ENCODE measurements at places on chromosomes 3 and 15.

DNA sequence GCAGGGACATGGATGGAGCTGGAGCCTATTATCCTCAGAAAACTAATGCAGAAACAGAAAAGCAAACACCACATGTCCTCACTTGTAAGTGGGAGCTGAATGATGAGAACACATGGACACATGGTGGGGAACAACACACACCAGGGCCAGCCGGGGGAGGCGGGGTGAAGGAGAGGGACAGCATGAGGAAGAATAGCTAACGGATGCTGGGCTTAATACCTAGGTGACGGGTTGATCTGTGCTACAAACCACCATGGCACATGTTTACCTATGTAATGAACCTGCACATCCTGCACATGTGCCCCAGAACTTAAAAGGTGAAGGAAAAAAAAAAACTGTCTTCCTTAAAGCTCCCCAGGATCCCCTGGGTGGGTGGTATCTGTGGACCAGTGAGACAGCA is 87.1 kb downstream of the ADAMTS17 start:
- no peak for DNase-seq

GRCh38 chr3:46163556-46164041 is 44.5 kb downstream of the CCR1 start:
- no peak for DNase-seq

DNA sequence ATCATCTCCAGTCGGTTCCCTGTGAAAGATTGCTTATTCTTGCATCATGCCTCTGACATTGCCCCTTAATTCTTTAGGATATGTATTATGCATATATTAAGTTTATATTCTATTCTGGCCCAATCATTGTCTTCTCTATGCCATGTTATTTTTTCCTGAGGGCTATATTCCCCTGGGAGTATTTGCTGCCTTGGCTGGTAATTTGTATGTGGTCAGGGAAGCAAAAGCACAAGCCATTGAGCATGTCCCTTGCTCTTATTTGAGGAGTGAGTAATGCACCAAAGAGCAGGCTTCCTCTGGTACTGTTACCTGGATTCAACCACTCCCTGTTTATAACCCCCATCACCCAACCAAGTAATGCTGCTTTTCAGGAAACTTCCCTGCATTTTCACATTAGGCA is 36.3 kb downstream of the STAC start:
- no peak for DNase-seq

DNA sequence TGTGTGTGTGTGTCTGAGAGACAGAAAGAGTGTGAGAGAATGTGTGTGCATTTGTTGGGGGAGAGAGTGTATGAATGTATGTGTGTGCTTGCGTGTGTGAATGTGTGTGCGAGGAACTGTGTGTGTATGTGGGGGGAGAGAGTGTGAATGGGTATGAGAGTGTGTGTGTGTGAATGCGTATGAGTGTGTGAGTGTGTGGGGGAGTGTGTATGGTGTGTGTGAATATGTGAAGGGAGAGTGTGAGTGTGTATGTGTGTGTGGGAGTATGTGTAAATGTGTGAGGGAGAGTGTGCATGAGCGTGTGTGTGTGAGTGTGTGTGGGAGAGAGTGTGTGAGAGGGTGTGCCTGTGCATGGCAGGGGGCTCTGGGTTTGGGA is 79.8 kb upstream of the ABHD17C start:
- no peak for DNase-seq

- DNase-seq = no peak
Observed at GRCh38 chr3:123386477-123387040, 62.3 kb downstream of the ADCY5 start.

GRCh38 chr15:101810876-101811275 is 1.1 kb upstream of the OR4F15 start:
- DNase-seq = no peak

GRCh38 chr3:42982645-42983412 is 3.7 kb downstream of the GASK1A start:
- DNase-seq = no peak

DNA sequence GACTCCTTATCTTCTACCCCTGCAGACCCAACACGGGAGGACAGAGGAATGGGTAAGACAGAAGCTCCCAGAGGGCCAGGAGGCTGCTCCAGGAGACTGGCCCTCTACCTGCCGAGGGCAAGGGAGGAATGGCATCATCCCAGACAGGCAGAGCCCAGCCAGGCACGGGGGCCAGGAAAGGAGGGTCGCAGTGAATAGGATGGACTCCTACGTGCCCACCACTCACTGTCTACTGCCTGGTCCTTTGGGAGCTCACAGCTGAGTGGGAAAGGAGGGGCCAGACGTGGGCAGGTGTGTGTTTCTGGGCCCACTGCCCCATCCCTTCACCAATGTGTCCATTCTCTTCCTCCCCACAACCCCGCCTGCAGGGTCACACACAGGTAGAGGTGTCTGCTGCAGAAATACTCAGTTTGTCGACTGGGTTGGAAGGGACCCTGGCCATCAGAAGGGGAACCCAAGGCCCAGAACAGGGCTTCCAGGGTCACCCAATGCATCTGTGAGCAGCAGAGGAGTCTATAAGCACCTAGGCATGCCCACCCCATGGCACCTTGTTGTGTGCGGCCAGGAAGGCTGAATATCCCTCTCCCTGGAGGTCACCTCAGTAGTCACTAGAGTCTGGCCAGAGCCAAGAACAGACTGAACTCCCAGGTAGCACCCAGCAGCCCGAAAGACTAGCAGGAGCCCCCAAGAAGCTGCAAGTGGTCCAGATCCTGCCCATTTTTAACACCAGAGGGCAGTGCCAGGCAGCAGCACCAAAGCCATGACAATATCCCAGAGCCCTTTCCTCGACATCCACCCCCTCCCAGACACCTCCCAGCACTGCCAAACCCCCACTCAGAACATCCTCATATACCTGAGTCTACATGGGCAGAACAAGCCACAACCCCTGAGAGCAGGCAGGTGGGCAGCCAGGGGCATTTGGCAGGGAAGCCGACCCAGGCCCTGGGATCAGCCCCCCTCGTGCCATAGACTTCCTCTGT is 24.0 kb downstream of the TKT start:
- no peak for DNase-seq

GRCh38 chr15:52200831-52201365 is 9.7 kb upstream of the GNB5 start:
- no peak for DNase-seq

GRCh38 chr3:96622878-96623277 is 191.5 kb upstream of the EPHA6 start:
- no peak for DNase-seq

DNA sequence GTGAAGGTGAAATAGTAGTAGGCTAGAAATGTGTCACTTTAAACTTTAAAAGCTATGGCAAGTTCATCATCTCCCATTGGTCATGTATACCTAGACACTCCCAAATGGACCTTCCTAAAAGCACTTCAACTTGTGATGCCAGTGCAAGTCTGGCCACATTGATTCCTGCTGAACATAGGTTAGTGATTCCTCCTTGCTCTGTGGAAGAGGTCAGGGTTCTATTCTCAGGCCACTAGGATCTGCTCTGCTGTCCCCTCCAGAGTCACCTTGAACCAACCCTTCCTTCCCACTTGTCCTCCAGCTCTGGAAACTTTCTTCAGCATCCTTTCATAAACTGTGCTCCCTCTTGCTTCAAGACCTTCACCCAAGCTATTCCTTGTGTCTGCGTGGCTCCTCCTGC is 301.7 kb downstream of the RPLP1 start:
- DNase-seq = no peak

- DNase-seq = no peak
Observed at GRCh38 chr3:13892304-13892703, 12.4 kb upstream of the WNT7A start.

GRCh38 chr15:74565381-74566085 is 24.5 kb downstream of the ARID3B start:
- DNase-seq = no peak

DNA sequence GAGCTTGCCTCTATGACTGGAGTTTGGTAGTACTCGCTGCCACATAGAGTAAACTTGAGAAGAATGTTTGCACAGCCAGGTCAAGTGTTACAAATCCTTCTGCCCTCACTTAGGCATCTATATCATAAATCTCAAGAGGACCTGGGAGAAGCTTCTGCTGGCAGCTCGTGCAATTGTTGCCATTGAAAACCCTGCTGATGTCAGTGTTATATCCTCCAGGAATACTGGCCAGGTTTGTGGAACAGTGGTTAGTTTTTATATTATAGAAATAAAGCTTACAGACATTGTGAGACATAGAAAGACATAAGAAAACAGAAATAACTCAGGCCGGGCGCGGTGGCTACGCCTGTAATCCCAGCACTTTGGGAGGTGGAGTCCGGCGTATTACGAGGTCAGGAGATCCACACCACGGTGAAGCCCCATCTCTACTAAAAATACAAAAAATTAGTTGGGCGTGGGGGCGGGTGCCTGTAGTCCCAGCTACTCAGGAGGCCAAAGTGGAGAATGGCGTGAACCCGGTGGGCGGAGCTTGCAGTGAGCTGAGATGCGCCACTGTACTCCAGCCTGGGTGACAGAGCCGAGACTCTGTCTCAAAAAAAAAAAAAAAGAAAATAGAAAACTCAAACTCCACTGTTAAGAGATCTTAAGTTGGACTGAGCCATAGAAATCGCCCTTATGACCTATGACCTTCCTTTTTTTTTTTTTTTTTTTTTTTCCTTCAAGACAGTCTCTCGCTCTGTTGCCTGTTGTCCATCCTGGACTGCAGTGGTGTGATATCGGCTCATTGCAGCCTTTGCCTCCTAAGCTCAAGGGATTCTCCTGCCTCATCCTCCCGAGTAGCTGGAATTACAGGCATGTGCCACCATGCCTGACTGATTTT is 2.2 kb downstream of the RPSA start:
- DNase-seq = no peak

GRCh38 chr3:127196466-127197299 is 3.8 kb downstream of the PRR23E start:
- DNase-seq = no peak

- DNase-seq = no peak
Observed at GRCh38 chr3:45003859-45004258, 22.2 kb upstream of the CLEC3B start.

DNA sequence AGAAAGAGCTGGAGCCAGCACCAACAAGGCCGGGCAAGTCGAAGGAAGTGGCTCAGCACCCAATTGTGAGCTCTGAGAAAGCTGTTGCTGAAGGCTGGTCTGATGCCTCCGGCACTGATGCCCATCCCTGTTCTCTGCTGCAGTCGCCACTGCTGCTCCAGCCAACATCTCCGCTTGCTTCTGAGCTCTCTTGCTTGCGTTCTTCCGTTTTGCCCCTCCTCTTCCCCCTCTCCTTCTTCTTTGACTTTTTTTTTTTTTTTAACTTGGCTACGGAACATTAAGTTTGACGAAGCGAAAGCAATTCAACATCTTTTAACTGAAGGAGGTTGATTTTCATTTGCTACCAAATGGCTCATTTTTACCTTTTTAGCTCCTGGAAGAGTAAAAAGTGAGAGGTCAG is 442.9 kb downstream of the MCTP2 start:
- DNase-seq = no peak

- no peak for DNase-seq
Observed at GRCh38 chr15:80217327-80217900, 34.6 kb downstream of the CTXND1 start.

- DNase-seq = no peak
Observed at GRCh38 chr3:35335703-35336102, 303.6 kb upstream of the ARPP21 start.

DNA sequence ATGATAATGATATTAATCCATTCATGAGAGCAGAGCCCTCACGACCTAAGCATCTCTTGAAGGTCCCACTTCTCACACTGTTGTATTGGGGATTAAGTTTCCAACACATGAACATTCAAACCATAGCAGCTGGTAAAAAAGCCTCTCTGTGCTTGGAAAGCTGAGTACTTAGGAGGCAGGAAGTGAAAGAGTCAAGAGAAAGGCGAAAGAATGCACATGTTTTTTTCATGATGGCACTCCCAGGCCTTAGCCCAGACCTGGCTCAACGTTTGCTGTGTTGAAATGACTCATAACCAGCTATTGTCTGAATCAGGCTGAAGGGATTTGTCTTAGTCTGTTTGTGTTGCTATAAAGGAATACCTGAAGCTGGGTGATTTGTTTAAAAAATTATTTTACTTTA is 84.4 kb upstream of the RGMA start:
- peak; percentile 31 for DNase-seq

DNA sequence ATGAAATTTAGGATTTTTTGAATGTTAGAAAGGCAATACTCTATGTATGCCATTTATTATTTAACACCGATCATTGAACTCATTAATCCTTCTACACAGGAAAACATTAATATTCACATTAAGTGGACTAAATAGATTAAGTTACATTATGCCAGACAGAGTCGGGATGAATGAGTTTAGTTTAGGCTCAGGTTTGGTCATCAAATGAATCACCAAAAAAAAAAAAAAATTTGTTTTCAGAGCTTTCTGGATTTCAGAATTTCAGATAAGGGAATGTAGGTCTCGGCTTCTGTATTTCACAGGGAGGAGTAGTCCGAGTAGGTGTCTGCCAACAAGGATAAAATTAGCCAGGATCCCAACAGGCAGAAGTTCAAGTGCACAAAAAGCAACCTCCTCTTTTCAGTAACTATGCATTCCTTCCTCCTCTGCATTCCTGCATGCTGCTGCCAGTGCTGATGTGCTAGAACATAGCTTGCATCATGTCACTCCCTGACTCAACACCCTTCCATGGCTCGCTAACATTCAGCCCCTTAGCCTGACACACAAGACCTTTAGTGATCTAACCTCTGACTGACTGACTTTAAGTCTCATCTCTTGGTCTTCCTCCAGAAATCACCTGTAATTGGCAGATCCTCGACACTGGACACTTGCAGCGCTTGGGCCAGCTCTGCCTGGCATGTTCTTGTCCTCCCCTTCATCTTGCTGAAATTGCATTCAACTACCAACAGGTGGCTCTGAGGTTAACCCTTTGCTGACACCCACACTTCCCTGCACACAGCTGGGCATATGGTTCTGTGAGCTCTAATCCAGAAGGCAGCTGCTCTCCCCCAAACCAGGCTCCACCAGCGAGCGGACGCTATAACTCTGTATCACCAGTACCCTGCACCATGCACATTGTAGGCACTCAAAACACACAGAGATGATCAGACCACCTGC is 145.4 kb upstream of the PROK2 start:
- peak; percentile 8 for DNase-seq

GRCh38 chr3:123026565-123027291 is 835 bp downstream of the SEMA5B start:
- no peak for DNase-seq

- DNase-seq = peak; percentile 26
Observed at GRCh38 chr3:132343018-132343612, 25.9 kb downstream of the ACP3 start.

GRCh38 chr3:197249542-197249941 is 48.9 kb downstream of the DLG1 start:
- no peak for DNase-seq

GRCh38 chr3:10926811-10927521 is 65.6 kb upstream of the SLC6A1 start:
- no peak for DNase-seq

DNA sequence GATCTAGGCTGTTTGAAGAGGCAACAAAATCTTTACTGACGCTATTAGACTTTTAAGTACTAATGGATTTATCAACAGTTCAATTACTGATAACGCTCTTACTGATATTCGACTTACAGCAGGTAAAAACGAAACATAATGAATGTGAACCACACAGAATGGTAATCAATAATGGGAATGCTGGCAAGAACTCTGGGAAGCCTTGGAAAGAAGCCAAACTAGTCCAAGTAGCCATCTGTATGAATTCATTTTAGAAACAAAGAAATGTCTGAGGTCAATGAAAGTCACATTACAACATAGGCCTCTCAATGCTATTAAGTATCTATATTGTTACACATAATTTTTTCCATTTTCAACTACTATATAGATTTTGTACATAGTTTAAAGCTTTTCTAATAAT is 130.0 kb downstream of the DMXL2 start:
- no peak for DNase-seq

GRCh38 chr3:159828542-159828943 is 160.1 kb upstream of the IL12A start:
- DNase-seq = no peak

All from non-pigmented ciliary epithelial cell (primary cell).